Activated CD4-positive, alpha-beta T cell treated with anti-CD3 and anti-CD28 coated beads for 36 hours (primary cell): ENCODE measurements at places on chromosomes 7 and 10.

DNA sequence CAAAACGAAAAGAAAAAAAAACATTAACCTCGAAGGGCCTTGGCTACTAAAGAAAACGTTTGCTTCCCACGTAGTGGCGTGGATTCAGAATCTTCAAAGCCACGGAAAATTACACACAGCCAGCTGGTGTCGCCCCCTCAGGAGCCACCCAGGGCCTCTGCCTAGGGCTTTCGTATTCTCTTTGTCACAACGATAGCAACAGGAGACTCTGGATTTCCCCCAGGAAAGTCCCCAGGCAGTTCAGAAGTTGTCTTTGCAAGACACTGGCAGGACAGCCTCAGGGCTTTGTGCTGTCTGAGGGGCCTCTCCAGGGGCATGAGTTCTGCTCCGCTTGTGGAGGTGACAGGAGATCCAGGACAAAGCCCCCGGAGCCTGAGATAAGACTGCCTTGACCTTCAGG, 150.2 kb upstream of the INSYN2A start:
- peak; percentile 64 for DNase-seq

DNA sequence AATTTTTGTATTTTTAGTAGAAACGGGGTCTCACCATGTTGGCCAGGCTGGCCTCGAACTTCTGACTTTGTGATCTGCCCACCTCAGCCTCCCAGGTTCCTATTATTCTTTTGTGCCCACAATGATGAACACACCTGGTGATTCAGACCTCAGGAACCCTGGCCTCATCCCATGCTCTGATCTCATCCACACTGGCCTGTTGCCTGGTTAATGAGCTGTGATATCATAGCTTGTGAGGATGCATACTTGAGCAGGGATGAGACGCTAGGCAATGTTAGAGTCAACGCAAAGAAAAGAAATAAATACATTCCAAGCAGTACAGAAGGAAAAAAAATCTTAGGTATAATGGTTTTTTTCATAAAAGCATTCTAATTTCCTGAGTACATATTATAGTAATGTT, 82.4 kb upstream of the RNF32 start:
- DNase-seq, result no peak

DNA sequence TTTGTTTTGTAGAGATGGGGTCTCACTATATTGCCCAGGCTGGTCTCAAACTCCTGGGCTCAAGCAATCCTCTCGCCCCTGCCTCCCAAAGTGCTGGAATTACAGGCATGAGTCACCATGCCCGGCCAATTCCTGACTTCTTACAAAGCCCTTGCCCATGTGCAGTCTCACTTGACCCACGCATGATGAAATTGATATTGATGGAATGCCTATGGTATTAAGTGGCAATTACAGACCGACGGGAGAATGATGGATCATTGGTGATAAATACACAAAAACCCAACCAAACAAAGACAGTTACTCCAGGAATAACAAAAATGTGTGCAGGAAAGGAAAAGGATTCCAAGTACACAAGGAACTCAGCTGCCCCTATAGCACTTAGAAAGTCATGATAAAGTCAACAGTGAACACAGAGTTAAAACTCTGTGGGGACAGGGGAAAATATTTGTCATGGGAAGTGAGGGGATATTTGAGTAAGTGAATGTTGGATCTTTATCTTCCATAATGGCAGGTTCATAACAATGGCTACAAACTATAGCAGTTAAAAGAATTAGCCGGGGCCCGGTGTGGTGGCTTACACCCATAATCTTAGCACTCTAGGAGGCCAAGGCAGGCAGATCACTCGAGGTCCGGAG, 21.6 kb downstream of the HIP1 start:
- no peak for DNase-seq

DNA sequence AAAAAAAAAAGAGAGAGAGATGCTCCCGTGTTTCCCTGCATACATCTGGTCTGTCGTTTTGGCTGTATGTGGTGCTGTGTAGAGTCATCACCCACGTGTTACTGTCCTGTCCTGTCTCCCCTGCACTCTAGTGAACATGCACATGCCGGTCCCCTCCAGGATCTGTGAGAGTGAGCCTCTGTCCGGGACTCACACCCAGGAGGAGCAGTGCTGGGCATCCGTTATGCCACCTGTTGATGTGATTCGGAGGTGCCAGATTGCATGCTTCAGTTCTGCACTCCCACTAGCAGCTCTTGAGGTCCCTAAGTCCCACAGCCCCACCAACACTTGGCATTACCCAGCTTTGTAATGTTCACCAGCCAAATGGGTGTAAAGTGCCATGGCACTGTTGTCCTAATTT, 16.4 kb downstream of the GHRHR start:
- no peak for DNase-seq

GRCh38 chr10:28970231-28970630, 292.9 kb downstream of the BAMBI start:
- no peak for DNase-seq

DNA sequence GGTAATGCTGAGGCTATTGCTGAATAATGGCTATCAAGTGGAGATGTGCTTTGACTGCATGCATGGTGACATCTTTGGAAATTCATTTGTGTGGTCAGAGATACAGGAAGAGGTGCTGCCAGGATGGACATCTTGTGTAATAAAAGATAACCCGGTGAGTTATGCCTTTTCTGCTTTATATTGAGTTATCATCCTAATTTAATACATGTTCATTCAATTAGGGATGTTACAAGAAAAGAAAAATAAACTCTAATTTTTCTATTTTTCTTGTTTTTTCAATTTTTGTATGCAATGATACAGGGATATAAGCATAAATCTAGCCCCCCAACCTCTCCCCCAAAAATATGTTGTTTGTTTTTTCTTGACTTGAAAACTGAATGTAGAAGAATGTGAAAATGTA, 26.4 kb upstream of the LMOD2 start:
- DNase-seq, result no peak

GRCh38 chr10:15801641-15802040, 58.7 kb downstream of the MINDY3 start:
- no peak for DNase-seq

DNA sequence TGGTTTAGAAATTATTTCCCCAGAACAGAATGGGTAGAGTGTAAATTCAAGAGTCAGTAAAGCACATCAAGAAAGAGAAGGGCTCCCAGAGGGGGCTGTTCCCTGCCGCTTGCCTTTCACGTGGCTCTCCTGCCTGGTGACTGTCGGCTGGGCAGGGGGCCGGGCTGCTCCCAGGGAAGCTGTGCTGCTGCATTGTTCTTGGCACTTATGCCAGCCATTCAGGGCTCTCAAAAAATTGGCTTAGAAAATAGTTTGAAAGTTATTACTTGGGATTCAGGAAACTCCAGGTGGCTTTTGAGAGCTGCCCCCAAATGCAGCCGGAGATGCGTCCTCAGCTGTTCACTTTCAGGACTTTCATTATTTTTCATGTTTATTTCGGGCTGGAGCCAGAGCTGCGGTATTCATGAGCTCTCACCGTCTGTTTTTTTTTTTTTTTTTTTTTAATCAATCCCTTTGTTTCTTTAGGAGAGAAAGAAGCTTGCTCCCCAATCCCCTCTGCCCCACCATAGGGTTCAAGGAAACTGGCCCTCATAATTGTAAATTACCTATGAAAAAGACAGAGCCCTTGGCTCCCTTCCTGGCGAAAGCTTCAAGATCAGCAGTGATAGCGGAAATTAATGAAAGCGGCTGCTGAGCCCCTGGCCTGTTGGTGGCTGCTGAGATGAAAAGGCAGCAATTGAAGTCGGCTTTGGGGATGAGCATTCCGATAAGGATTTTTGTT, 94.1 kb downstream of the SORCS3 start:
- no peak for DNase-seq

DNA sequence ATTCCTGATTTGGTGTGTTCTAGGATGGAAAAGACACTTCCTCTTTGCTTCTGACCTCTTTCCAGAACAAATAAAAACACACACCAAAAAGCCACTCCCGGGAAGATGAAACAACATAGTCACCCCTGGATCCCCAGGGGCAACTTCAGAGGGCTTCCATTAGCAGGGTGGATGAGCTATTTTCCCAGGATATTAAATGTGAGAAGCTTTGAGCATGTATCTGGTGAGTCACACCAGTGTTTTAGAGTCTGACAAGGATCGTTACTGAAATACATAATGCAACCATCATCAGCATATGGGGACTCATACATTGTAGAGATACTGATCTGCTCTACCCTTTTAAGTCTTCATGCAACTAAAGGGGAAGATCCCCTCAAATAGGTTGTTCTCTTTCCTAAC, 115.5 kb upstream of the ZNF438 start:
- no peak for DNase-seq

GRCh38 chr10:121608469-121609190, 10.4 kb upstream of the FGFR2 start:
- DNase-seq, result peak; percentile 67

GRCh38 chr7:43022008-43022407, 89.8 kb downstream of the MRPL32 start:
- DNase-seq, result no peak

DNA sequence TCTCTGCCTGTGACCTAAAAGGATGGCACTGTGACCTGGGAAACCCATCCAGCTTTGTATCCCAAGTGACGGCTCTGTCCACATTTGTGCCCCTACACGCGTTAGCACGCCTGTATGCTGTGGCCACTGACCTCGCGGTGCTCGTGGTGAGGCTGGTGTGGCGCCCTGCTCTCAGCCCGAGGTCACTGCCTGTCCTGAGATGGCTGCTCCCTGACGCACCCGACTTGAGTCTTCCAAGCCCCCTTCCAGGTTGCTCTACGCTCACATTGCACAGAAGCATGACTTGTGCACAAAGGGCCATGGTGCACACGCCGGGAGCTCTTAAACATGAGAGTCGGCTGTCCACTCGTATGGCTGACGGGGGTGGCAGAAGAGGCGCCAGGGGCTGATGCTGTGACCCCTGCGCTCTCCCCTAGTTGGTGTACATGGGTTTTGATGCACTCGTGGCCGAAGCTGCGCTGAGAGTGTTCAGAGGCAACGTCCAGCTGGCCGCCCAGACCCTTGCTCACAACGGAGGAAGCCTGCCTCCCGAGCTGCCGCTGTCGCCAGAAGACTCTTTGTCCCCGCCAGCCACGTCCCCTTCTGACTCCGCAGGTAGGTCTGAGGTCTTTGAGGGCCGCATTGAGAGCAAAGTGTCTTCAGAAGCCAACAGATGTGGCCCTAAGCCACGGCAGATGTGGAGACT, 33.5 kb downstream of the WDR86 start:
- DNase-seq, result no peak
